ENCODE measurements at places on chromosomes 5 and 9.

- DNase-seq = no peak
These were observed 124.0 kb upstream of the DAP start for GRCh38 chr5:10885026-10885425.

DNA sequence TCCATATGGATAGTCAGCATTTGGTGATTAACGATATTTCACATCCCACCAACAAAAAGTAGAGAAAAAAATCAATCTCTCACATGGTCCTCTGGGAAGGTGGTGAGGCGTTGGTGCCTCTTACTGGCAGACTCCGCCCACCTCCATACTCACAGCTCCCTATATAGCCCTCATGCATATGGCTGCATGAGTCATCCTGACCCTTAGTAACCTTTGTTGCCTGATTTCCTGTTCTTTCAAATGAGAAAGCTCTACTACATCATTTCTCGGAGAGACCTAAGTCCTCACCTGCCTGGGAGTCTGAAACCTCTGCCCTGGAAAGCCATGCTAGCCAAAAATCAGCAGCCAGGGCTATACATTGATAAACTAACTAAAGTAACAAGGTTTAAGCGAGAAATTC is 33.3 kb upstream of the ABCA1 start:
- DNase-seq = peak; percentile 66

GRCh38 chr9:115884846-115885245 is 268.7 kb upstream of the PAPPA start:
- DNase-seq = no peak

DNA sequence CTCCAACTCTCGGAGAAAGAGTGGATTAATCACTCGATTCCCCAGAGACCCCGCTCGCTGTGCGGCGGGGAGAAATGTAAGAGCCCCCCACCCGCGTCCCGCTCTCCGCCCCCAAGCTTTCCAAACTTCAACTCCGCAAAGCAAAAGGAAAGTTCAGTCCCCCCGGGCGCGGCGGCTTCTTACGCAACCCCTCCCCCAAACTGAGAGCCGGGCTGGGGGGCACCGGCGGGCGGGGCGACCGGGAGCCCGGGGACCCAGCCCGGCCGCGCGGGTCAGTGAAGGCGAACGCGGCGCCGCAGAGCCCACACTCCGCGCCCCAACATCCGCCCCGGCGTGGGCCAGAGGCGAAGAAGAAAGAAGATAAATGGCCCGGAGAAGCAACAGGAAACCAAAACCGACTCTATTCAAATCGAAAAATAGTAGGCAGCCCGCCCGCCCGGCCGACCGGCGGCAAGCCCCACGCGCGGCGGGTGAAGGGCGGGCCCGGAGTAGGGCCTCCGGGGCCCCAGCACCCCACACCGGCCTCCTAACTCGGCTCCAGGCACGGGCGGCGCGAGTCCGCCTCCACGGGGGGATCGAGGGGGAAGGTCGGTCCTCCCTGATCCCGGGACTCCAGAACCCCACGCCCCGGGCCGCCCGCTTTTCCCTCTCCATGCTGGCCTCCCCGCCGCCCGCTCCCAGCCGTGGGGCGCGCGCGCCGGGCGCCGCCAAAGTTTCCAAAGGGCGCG is 720 bp downstream of the NOTCH1 start:
- peak; percentile 46 for DNase-seq

- DNase-seq = no peak
These were observed 9.3 kb downstream of the BRD8 start for GRCh38 chr5:138169124-138169523.

DNA sequence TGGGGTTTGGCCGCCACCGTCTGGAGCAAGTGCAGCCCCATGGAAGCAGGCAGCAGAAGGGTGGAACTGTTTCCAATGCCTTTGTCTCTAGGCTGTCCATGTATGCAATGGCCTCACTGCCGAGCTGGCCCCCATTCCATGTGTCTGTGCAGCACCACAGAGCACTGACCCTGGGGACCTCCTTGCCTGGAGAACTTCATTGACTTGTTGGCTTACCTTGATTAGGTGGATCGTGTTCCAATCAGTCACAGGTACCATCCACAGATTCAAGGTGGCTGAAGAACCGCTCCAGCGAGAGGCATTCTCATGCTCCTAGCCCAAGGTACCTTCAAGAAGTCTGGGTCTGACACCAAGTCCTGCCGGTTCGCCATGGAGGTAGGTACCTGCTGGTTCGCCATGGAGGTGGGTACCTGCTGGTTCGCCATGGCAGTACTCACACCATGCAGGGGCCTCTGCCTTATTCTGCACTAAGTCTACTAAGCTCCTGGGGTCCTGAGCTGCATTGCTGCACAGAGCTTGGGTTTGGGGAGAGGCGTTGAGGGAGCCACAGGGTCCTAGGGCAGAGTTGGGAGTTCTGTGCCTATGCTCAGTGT is 358.3 kb upstream of the IRX1 start:
- no peak for DNase-seq

GRCh38 chr5:56402266-56403220 is 169.4 kb upstream of the ANKRD55 start:
- DNase-seq = no peak

DNA sequence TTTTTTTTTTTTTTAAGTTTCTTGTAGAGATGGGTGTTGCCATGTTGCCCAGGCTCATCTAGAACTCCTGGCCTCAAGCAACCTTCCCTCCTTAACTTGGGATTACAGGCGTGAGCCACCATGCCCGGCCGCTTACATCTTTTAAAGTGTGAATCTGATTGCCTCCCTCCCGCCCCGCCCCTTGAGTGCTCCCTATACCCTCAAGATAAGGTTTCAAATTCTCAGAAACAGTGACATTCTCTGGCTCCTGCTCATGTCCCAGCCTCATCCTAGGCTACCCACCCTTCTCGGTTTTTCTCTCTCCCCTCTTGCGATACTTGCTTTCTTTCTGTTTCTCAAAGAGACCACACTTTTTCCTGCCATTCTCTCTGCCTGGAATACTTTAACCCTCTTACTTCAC is 12.4 kb downstream of the MORN5 start:
- no peak for DNase-seq

DNA sequence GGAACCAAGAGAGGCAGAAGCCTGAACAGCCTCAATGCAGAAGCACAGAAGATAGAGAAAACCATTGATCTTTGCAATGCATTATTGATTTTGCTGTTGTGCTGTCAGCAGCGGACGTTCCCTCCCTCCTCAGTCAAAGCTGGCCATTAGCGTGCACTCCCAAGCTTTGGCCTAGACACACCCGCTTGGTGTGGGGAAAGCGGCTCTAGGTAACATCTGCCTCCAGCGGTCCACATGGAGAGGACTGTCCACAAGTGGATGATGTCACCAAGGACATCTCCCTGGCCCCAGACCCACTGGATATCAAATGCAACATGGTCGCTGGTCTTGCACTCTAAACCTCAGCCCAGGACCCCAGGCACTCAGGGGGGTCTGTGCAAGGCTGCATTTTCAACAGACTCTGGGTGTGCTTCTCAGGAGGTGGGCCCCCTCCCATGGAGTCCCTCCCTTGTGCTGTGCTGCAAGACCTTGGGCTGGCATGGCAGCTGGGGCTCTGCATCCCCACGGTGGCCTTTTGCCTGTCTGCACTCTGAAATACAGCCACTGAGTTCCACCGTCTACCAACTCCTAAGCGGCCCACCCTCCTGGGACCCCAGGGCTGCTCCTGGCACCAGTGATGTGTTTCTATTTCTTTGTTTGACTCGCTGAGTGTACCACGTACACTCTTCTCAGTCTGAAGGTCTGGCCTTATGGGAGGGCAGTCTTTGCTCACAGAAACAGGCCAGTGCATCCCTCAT is 1.9 kb downstream of the SEMA4D start:
- no peak for DNase-seq

GRCh38 chr9:100286257-100286656 is 66.5 kb downstream of the TEX10 start:
- DNase-seq = no peak

- DNase-seq = no peak
These were observed 9.2 kb downstream of the ARL15 start for GRCh38 chr5:54301220-54301619.

DNA sequence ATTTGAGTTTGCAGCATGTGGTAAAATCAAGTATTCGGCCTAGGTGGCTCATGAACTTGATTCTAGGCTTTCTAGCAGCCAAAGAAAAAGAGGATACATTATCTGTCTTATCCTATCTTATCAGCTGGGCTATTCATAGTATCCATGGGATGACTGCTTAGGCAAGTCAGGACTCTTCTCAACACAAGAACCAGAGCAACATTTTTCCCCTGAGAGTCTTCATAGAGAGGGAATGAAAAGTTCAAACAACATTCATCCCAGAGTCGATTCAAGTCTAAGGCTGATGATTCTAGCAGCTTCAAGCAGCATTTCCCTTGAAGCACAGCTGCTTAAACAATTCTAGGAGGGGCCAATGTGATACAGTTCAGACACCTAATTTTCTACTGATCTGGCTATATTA is 3.0 kb downstream of the S100Z start:
- DNase-seq = no peak

- DNase-seq = no peak
These were observed 66.9 kb upstream of the SLIT3 start for GRCh38 chr5:169367861-169368260.

- DNase-seq = no peak
These were observed 6.9 kb downstream of the SLC31A1 start for GRCh38 chr9:113228130-113228665.
